ENCODE measurements at places on chromosomes 6 and 20.

GRCh38 chr20:59001449-59002171, 5.4 kb downstream of the CTSZ start:
- no peak for DNase-seq
- H3K4me1 ChIP-seq: no peaks in the 10 kb centered on the region
- H3K27ac ChIP-seq: no peak overlapping the region
- no peaks in the 10 kb centered on the region for H3K36me3 ChIP-seq
- H3K27me3 ChIP-seq: no peaks in the 10 kb centered on the region

- H3K27me3 ChIP-seq: no peaks in the 10 kb centered on the region
- H3K4me1 ChIP-seq: peaks cover 3% of the 10 kb centered on the region
- H3K36me3 ChIP-seq: no peaks in the 10 kb centered on the region
- H3K27ac ChIP-seq: no peak overlapping the region
- no peak overlapping the region for H3K4me3 ChIP-seq
These were observed 41.6 kb upstream of the SLC22A2 start for GRCh38 chr6:160300076-160300695.

DNA sequence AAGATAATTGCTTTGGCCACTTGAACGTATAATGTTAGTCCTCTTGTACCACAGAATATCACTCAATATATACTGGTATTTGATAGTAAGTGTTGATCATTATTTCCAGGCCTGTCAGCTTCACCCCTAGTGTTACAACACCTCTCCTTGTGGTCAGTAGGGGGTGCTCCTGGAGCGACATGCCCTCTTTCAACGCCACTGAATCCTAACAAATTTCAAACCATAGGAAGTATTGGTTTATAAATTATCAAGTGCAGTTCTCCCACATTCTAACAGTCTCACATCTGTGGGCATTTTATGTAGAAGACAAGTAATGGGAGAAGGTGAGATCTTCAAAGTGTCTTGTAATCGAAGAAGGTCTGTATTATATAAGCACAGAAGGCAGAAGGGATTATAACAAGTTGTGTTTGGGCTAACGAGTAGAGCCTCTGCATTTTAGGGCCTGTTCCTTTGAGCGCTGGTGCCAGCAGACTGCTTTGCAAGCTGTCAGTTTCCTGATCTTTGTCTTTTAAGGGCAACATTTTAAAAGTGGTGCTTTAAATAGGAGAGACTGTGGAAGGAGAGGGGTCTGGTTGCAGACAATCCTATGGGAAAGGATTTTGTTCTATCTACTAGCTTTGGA, 57.1 kb upstream of the CEP162 start:
- peak; percentile 46 for DNase-seq
- no peaks in the 10 kb centered on the region for H3K4me1 ChIP-seq
- H3K36me3 ChIP-seq: no peaks in the 10 kb centered on the region

DNA sequence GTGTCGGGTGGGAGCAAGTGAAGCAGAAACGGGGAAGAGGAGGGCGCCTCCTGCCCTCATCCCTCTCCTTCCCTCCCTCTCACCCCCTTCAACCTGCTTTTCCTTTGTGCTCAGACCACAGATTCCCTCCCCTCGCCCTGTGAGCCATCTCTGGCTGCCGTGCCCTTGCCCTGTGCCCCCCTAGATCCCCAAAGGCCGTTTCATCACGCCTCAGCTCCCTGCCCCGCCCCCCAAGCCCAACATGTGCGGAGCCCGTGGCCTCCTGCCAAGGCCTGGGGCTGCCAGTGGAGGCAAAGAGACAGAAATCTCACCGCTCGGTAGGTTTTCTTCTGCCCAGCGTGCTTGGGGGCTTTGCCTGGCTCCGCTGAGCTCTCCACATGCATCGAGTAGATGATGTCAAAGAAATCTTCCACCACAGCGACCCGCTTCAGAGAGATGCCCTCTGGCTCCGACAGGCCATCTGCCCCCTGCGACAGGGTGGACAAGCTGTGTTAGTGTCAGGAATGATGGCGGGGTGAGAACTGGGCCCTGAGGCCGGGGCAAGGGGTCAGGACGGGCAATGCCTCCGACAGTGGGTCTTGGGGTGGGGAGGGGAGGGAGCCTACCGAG, 57.6 kb downstream of the NOL4L start:
- no peak overlapping the region for H3K27ac ChIP-seq
- H3K4me3 ChIP-seq: no peak overlapping the region
- H3K36me3 ChIP-seq: no peaks in the 10 kb centered on the region
- no peak for DNase-seq

DNA sequence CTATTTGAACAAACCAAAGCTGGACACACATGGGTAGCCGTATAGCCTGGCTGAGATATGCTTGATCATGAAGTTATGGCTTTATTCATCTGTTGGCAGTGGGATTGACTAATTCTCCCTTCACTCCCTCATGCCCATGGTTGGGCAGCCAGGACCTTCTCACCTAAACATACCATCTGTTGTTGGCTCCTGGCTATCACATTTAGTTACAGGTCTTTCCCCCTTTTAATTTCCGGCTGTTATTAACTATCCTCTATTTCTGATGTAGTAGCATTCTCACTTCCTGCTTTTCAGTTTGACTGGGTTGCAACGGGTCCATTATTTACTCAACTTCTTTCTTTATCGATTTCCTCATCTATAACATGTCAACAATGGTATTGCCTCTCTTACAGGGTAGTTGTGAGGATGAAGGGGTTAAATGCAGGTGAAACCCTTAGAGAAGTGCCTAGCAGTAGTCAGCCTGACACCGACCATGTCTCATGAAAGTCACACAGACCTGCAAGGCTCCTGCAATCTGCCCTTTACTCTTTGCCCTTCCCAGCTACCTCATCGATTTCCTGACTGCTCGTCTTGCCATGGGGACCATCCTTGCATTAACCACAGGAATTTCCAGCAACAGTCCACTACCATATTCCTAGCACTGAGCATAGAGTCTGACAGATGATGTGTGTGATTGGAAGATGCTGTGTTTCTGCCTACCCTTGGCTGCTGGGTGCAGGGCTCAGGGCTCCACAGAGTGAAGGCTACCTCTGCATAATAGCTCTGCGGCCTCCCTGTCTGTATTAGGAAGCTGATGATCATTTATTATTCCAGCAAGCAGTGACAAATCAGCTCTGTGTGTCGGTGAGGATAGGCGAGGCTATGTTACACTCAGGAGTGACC, 42.2 kb downstream of the PPP1R14C start:
- H3K27me3 ChIP-seq: no peaks in the 10 kb centered on the region
- no peak for DNase-seq
- no peaks in the 10 kb centered on the region for H3K4me1 ChIP-seq
- H3K27ac ChIP-seq: no peak overlapping the region

DNA sequence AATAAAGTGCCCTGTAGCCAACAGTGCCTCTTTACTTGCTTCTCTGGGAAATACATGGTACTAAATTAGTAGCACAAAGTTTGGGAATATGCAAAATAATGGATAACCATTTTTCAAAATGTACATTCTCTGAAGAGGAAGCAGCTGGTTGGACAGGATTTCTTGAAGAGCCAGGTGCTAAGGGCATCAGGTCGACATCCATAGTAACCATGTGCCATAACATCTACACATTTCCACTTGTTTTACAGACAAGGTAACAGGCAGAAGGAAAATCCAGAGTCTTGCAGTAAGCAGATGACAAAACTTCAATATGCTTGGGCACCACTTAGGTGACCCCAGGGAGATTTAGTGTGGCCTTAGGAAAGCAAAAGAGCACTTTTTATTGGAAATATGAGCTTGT, 36.5 kb upstream of the SMIM28 start:
- no peak overlapping the region for H3K27ac ChIP-seq
- H3K27me3 ChIP-seq: no peaks in the 10 kb centered on the region

GRCh38 chr6:158283304-158283980, 28.8 kb upstream of the TULP4 start:
- H3K4me1 ChIP-seq: peaks cover 3% of the 10 kb centered on the region
- H3K27ac ChIP-seq: no peak overlapping the region
- peak; percentile 66 for DNase-seq
- H3K36me3 ChIP-seq: no peaks in the 10 kb centered on the region
- no peak overlapping the region for H3K4me3 ChIP-seq
- no peaks in the 10 kb centered on the region for H3K27me3 ChIP-seq

DNA sequence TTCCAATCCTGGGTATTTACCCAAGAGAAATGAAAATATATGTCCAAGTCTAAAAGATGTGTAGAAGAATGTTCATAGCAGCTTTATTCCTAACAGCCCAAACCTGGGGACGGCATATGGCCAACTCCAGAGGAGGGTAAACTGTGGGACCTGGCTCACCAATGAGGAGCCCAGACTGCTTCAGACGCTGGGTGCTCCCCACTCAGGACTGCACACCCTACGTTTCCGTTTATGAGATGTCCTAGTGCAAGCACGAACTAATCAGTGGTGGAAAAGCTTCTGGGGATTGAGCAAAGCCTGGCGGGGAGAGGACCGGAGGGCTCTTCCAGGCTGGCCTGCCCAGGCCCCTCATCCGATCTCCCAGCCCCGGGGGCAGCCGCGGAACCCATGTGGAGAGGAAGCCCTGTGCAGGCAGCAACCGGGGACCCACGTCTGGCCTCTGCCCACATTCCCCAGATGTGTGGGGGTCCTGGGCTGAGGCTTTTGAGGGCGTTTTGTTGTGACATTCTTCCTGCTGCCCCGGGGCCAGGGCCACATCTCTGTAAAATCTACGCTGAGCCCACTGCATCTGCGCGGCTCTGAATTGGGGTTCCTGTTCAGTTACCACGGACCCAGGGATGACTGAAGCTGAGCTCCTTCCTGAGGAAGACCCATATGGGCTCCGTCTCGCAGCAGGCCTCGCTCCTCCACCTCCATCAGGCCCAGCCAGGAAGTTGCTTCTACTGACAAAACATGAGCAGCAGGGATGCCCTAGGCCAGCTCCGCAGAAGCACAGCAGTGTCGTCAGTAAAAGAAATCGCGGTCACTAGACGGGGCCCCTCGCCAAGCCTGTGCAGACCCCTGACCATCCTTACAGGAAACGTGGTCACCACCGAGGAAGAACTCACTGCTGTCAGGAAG, 188.0 kb downstream of the DLL1 start:
- H3K27ac ChIP-seq: no peak overlapping the region
- no peaks in the 10 kb centered on the region for H3K27me3 ChIP-seq
- no peak for DNase-seq
- no peak overlapping the region for H3K4me3 ChIP-seq
- H3K4me1 ChIP-seq: no peaks in the 10 kb centered on the region

GRCh38 chr6:160733050-160733646, 31.1 kb downstream of the PLG start:
- no peak overlapping the region for H3K27ac ChIP-seq
- no peaks in the 10 kb centered on the region for H3K4me1 ChIP-seq
- H3K27me3 ChIP-seq: no peaks in the 10 kb centered on the region
- H3K4me3 ChIP-seq: no peak overlapping the region
- H3K36me3 ChIP-seq: no peaks in the 10 kb centered on the region
- peak; percentile 76 for DNase-seq

GRCh38 chr20:53038299-53038698, 66.1 kb downstream of the TSHZ2 start:
- no peak overlapping the region for H3K27ac ChIP-seq
- no peak for DNase-seq
- H3K4me3 ChIP-seq: no peak overlapping the region

- no peaks in the 10 kb centered on the region for H3K4me1 ChIP-seq
- DNase-seq: no peak
- no peaks in the 10 kb centered on the region for H3K36me3 ChIP-seq
- no peak overlapping the region for H3K4me3 ChIP-seq
These were observed 88.4 kb downstream of the MAFB start for GRCh38 chr20:40600441-40601219.

- no peaks in the 10 kb centered on the region for H3K27me3 ChIP-seq
- no peak overlapping the region for H3K27ac ChIP-seq
- H3K4me1 ChIP-seq: peaks cover 2% of the 10 kb centered on the region
These were observed 201.7 kb upstream of the RREB1 start for GRCh38 chr6:6905961-6906518.

- no peaks in the 10 kb centered on the region for H3K36me3 ChIP-seq
- no peaks in the 10 kb centered on the region for H3K27me3 ChIP-seq
- DNase-seq: no peak
- H3K4me3 ChIP-seq: no peak overlapping the region
- H3K27ac ChIP-seq: no peak overlapping the region
These were observed 11.4 kb upstream of the DUSP22 start for GRCh38 chr6:280775-281468.

DNA sequence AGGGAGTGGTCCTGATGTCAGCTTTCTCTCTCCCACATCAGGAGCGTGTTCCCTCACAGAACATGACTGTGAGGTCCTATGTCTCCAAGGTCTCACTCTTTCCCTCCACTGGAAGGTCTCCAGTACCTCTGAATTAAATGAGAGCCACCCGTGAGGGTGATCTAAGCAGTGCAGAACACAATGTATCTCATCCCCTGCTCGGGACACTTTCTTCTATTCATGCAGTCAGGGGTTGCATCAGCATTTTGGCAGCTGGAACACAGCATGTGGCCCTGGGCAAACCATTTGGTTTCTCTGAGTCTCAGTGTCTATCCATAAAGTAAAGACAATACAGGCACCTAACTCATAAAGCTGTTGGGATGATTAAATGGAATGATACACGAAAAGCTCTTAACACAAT, 34.2 kb downstream of the MAFB start:
- H3K27ac ChIP-seq: no peak overlapping the region
- H3K4me3 ChIP-seq: no peak overlapping the region
- no peak for DNase-seq
- H3K27me3 ChIP-seq: no peaks in the 10 kb centered on the region
- no peaks in the 10 kb centered on the region for H3K4me1 ChIP-seq
- H3K36me3 ChIP-seq: no peaks in the 10 kb centered on the region

DNA sequence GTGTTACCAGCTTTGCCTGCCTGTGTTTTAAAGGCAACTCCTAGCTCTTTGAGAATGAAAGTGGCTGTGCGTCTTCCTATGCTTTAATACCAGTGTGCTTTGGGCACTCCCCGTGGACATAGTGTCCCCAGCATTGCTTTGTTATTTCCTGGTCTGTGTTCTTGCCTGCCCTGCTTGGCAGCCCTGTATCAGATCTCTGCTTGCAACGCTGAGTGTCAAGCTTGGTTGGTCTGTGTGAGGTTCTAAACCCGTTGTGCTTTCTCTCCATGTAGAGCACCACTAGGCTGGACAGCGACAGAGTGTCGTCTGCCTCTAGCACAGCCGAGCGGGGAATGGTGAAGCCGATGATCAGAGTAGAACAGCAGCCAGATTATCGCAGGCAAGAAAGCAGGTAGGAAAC, 80.2 kb downstream of the AFDN start:
- no peak overlapping the region for H3K4me3 ChIP-seq
- H3K36me3 ChIP-seq: peaks cover 4% of the 10 kb centered on the region
- H3K27me3 ChIP-seq: no peaks in the 10 kb centered on the region
- no peaks in the 10 kb centered on the region for H3K4me1 ChIP-seq

- peak; percentile 74 for DNase-seq
- no peak overlapping the region for H3K4me3 ChIP-seq
- H3K27me3 ChIP-seq: no peaks in the 10 kb centered on the region
- no peak overlapping the region for H3K27ac ChIP-seq
These were observed 69.1 kb upstream of the PBOV1 start for GRCh38 chr6:138287144-138287955.

DNA sequence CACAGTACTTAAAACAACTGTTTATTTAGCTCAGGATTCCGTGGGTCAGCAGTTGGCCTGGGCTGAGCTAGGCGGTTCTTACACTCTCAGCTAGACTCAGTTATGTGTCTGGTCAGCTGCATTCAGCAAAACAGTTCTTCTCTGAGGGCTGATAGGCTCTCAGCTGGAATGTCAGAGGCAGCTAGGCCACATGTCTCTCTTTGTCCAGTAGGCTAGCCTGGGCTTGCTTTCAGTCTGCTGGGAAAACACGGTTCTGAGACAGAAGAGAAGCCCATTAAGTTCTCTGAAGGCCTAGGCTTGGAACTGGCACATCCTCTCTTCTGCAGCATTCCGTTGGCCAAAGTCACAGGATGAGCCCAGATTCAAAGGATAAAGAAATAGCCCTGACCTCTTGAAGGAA, 65.6 kb downstream of the TULP4 start:
- DNase-seq: peak; percentile 23
- no peaks in the 10 kb centered on the region for H3K27me3 ChIP-seq
- H3K36me3 ChIP-seq: no peaks in the 10 kb centered on the region
- no peak overlapping the region for H3K27ac ChIP-seq
- no peaks in the 10 kb centered on the region for H3K4me1 ChIP-seq

Measured in mesendoderm (in vitro differentiated cells).